ENCODE measurements at places on chromosomes 4 and X.
A peak's percentile ranks its signal among the peaks of the same experiment; 100 is the strongest.

DNA sequence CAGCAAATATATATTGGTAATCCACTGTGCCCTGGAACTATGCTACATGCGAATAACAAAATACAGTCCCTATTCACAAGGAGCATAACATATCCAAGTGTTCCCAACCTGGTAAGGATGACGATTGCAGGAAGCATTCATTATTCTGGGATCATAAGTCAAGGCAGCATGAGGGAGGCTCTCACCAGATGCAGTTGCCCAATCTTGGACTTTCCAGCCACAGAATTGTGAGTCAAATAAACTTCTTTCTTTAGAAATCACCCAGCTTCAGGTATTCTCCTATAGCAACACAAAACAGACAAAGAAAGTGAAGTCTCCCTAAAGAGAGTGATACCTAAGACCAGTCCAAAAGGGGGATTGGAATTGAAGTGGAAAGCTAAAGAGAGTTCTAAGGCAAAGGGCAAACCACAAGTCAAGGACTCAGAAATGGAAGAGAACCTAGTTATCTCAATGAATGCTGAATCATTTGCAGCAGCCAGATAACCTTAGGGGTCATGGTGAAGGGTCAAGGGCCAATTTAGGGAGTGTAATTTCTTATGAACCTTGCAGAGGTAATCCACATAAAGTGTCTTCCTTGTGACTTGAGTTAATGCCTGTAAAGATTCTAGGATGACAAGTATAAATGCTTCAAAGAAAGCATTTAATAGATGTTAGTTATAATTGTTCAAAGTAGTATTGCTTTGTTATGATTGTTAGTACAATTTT is 103.1 kb upstream of the PCDH7 start:
- no peak for DNase-seq
- no peaks in the 10 kb centered on the region for H3K4me1 ChIP-seq
- H3K36me3 ChIP-seq = no peaks in the 10 kb centered on the region
- no peaks in the 10 kb centered on the region for H3K27me3 ChIP-seq

- no peaks in the 10 kb centered on the region for H3K4me1 ChIP-seq
- no peak for DNase-seq
- no peak overlapping the region for H3K27ac ChIP-seq
- H3K36me3 ChIP-seq = no peaks in the 10 kb centered on the region
These were observed 171.1 kb downstream of the HHIP start for GRCh38 chr4:144817081-144817480.

DNA sequence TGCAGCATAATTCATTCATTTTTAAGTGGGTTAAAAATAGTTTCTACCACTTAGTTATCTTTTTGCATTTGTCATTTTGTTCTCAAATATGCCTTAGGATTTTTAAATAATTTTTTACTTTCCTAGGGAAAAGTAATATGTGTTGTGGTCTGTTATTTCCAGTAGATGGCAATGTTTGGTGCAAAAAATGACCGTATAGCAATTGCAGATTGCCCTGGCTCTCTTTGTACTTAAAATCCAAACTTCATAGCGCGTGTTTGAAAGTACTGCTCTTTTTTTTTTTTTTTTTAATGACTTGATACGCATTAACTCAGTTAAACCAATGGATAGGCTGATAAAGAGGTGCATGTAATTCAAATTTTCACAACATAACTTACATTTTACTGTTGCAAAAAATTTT is 74.4 kb upstream of the RBMX start:
- H3K27ac ChIP-seq = no peak overlapping the region
- no peaks in the 10 kb centered on the region for H3K36me3 ChIP-seq
- H3K4me3 ChIP-seq = no peak overlapping the region
- DNase-seq = no peak
- H3K4me1 ChIP-seq = no peaks in the 10 kb centered on the region
- H3K27me3 ChIP-seq = no peaks in the 10 kb centered on the region

- no peak overlapping the region for H3K27ac ChIP-seq
- DNase-seq = no peak
- H3K27me3 ChIP-seq = no peaks in the 10 kb centered on the region
- H3K36me3 ChIP-seq = no peaks in the 10 kb centered on the region
- H3K4me3 ChIP-seq = no peak overlapping the region
- H3K4me1 ChIP-seq = no peaks in the 10 kb centered on the region
These were observed 42.7 kb upstream of the DDX3X start for GRCh38 chrX:41291309-41291708.

- no peak overlapping the region for H3K27ac ChIP-seq
- DNase-seq = no peak
- H3K27me3 ChIP-seq = no peaks in the 10 kb centered on the region
- no peak overlapping the region for H3K4me3 ChIP-seq
- no peaks in the 10 kb centered on the region for H3K4me1 ChIP-seq
These were observed 466.2 kb downstream of the BCOR start for GRCh38 chrX:39631276-39632229.

DNA sequence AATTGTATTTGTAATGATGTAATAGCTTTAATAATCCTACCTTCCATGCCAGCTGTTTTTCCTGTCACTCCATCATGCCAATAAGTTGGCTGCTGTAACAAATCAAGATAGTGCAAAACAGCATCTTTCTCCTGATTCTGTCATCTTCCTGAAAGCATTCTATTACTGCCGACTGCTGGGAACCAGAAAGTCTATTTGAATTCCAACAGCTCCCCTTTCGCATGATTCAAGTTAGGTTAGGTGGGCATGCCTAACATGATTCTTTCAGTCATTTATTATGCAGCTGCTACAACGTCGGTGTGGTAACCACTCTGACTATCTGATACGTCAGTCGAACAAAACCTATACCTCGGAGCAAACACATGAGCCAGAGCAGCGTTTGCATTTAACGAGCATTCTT is 127.9 kb upstream of the DMD start:
- H3K36me3 ChIP-seq = no peaks in the 10 kb centered on the region
- H3K27me3 ChIP-seq = no peaks in the 10 kb centered on the region
- H3K27ac ChIP-seq = peak overlapping the region; percentile 34
- no peaks in the 10 kb centered on the region for H3K4me1 ChIP-seq
- H3K4me3 ChIP-seq = peak overlapping the region; percentile 58
- DNase-seq = no peak

- no peak within 1 kb of the TSS for H3K27ac ChIP-seq
- H3K36me3 ChIP-seq = no peaks in the 10 kb centered on the region
- H3K4me1 ChIP-seq = peaks cover 4% of the 10 kb centered on the region
- peak; percentile 44 for DNase-seq
- peaks cover 3% of the 10 kb centered on the region for H3K27me3 ChIP-seq
- H3K4me3 ChIP-seq = peak within 1 kb of the TSS; percentile 62
These were observed at the start of gene HHIP for GRCh38 chr4:144645631-144646522. Gene HHIP (plus strand): TSS chr4:144646156. CDS start chr4:144646676, 520 bp downstream.

DNA sequence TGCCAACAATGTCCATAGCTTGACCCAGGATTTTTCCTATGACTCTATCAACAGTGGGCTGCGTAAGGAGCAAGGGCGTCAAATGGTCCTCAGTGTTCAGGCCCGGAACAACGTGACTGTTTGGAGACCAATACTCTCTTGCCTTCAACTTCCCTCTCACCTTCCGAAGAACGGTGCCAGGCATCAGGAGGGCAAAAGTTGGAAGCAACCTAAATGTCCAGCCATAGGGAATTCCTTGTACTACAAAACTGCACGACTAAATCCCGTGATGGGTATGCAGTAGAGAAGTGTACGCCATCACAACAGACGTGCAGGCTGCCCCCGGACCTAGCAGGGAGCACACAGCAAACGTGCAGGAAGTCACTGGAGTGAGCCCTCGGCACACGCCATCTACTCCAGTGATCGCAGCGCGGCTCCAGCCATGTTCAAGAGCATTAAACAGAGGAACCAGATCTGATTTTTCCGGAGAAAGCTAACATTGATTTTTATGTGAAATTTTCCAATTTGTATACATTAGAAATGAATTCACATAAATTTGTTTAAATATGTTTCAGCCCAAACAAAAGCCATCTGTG is 79.0 kb downstream of the JAKMIP1 start:
- no peak overlapping the region for H3K4me3 ChIP-seq
- H3K27ac ChIP-seq = no peak overlapping the region
- H3K4me1 ChIP-seq = no peaks in the 10 kb centered on the region
- H3K27me3 ChIP-seq = peaks cover 1% of the 10 kb centered on the region

GRCh38 chr4:137375111-137375850 is 157.0 kb downstream of the PCDH18 start:
- no peak overlapping the region for H3K4me3 ChIP-seq
- no peaks in the 10 kb centered on the region for H3K27me3 ChIP-seq
- H3K4me1 ChIP-seq = no peaks in the 10 kb centered on the region
- DNase-seq = no peak
- H3K36me3 ChIP-seq = no peaks in the 10 kb centered on the region

DNA sequence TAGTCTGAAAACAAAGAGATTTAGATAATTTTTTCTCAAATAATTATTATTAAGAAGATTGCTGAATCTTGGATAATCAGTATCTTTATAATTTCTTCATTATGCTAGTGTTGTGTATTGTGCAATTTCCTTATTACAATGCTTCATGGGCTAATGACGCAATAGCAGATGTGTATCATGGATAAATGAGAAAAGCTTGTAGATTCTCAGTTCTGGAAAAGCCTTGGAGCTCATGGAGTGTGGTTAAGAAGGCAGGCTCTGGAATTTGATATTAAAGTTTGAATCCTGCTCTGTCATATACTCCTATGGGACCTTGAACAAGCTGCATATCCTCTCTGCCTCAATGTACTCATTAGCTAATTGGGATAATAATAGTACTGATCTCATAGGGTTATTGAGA is 18.9 kb upstream of the CXCL8 start:
- no peak for DNase-seq
- no peaks in the 10 kb centered on the region for H3K36me3 ChIP-seq
- H3K4me1 ChIP-seq = no peaks in the 10 kb centered on the region
- no peak overlapping the region for H3K4me3 ChIP-seq
- no peak overlapping the region for H3K27ac ChIP-seq
- no peaks in the 10 kb centered on the region for H3K27me3 ChIP-seq

DNA sequence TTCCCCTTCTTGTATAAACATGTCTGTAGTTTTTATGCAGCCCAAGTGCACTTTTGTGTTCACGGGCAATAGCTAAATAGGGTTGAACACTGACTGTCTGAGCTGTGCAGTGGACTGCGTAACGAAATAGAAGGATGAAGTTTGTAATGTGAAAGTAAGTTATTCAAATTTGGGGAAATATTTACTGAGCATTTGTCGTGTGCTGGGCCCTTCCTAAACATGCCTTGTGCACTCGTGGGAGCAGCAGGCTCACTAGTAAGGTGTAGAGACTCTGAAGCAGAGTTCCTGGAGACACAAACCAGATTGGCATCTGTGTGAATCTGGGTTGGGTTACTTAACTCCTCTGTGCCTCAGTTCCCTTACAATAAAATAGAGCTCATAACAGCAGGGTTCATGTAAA is 51.7 kb upstream of the C1QTNF7 start:
- no peak for DNase-seq
- no peaks in the 10 kb centered on the region for H3K27me3 ChIP-seq
- H3K36me3 ChIP-seq = no peaks in the 10 kb centered on the region
- H3K4me1 ChIP-seq = no peaks in the 10 kb centered on the region
- H3K4me3 ChIP-seq = no peak overlapping the region
- H3K27ac ChIP-seq = no peak overlapping the region

DNA sequence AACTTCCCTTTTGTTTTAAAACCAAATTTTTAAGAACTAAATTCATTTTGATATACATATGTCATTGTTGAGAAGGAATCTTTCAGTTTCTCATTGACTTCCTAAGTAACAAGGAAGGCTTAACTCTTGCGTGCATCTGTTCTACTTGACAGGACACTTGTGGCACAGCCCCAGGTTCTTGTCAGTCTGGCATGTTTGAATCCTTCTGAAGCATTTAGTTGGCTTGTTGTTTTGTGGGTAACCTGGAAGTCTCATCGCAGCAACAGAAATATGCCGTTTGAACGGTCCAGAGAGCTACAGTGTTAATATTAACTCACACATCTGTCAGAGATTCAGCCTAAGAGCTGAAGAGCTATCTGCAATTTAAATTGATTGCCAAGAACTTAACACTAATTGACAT is 76.0 kb downstream of the GLRA3 start:
- no peaks in the 10 kb centered on the region for H3K36me3 ChIP-seq
- H3K4me3 ChIP-seq = no peak overlapping the region
- H3K27me3 ChIP-seq = no peaks in the 10 kb centered on the region
- no peaks in the 10 kb centered on the region for H3K4me1 ChIP-seq

- H3K27ac ChIP-seq = no peak overlapping the region
- no peaks in the 10 kb centered on the region for H3K4me1 ChIP-seq
- H3K4me3 ChIP-seq = no peak overlapping the region
- no peaks in the 10 kb centered on the region for H3K36me3 ChIP-seq
- DNase-seq = no peak
These were observed 21.2 kb upstream of the CYP4V2 start for GRCh38 chr4:186169945-186170802.

- no peak overlapping the region for H3K4me3 ChIP-seq
- H3K27me3 ChIP-seq = no peaks in the 10 kb centered on the region
- H3K4me1 ChIP-seq = peaks cover 10% of the 10 kb centered on the region
- DNase-seq = peak; percentile 62
These were observed 69.4 kb downstream of the HMGB2 start for GRCh38 chr4:173264684-173265185.

- no peak overlapping the region for H3K4me3 ChIP-seq
- no peaks in the 10 kb centered on the region for H3K4me1 ChIP-seq
- H3K36me3 ChIP-seq = peaks cover 7% of the 10 kb centered on the region
- no peaks in the 10 kb centered on the region for H3K27me3 ChIP-seq
These were observed 149.8 kb downstream of the CHM start for GRCh38 chrX:85897362-85898126.

DNA sequence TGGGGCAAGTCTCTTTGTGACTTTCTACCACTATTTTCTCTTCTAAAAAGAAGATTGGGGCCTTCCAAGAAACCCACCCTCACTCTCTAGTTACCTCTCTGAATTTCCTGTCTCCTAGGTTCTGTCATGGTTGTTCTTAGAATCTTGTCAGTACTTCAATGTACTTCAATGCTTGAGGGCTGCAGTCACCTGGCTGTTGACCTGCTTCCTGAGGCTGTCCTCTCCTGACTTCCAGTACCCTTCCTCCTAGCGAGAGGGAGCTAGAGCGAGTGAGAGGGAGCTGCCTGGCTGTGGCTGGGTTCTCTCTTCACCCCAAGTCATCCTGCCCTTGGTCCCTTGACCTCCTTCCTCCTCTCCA is 17.7 kb downstream of the CD99L2 start:
- no peaks in the 10 kb centered on the region for H3K36me3 ChIP-seq
- H3K27ac ChIP-seq = peak overlapping the region; percentile 27
- peaks cover 4% of the 10 kb centered on the region for H3K4me1 ChIP-seq
- no peak overlapping the region for H3K4me3 ChIP-seq
- H3K27me3 ChIP-seq = no peaks in the 10 kb centered on the region
